ENCODE measurements at places on chromosomes 3 and 15.

- no peak for DNase-seq
Measured at GRCh38 chr15:94968133-94968532, 736.8 kb downstream of the MCTP2 start.

GRCh38 chr15:28123408-28124023, 24.4 kb upstream of the OCA2 start:
- DNase-seq: peak; percentile 12

DNA sequence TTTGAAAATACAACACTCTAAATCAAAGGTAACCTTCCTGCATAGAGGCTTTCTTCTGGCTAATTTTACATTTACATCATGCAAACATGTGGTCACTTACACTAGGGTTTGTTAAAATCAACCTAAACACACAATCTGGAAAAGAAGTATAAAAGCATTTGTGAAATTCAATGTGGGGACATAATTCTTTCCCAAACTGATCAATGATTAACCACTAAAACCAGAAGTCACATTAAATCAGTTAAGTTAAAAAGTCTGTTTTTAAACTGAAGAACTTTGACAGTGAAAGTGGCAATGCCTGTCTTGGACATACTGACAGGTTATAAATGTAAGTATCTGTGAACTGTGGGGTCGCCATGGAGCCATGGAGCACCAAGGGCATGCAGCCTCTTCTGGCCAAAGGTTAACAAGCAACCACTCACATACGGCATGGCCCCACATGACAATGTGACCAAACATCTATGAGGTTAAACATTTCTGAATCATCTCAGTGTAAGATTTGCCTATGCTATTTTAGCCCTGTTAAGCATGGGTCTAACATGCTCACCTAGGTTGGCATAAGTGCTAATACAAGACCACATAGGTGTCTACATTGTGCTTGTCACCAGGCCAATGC, 278.2 kb downstream of the CTNNB1 start:
- DNase-seq: no peak

DNA sequence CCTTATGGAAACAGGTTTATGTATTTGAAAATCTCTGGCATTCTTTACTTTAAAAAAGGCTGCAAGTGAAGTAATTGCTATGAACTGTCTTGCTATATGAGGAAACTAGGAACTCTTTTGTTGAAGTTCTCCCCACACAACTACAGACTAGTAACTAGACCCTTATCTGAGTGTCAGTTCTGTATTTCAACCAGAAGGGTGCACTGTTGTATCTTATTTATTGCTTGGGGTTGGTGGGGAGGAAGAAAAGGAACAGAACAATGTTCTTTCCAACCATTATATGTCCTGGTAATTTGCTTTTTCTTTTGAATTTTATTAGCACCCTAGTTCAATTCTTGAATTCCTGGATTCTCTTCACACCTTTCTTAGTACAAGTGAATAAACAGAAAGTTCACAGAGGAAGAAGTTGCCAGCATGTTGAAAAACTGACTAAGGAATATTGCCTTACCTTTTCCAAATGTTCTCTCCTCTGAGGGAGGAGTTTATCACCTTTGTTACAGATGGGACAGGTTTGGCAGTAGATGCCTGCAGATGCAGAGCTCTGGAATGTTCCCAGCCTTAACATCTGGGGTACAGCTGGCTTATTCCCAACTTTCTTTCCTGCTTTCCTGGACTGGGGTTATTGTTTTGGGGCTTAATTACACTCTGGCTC, 162.4 kb upstream of the CFAP20DC start:
- peak; percentile 9 for DNase-seq

GRCh38 chr3:6542795-6543194, 318.1 kb upstream of the GRM7 start:
- DNase-seq: no peak

DNA sequence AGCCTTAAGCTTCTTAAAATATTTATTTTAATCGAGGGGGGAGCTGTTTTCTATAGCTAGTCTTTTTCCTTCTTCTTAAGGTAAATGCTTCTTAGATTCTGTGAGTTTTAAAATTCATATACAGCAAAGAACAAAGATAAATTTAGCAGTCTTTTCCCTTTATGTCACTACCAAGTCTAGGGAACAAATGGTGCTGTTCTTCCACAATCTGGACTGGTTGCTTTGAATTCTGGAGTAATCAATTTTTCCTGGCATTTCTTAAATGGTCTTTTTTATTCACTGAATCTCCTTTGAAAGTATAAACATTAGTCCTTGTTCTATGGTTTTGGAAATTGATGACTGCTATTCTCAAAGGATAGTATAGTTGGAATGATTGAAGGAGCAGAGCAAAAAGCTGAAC, 82.8 kb downstream of the CHL1 start:
- no peak for DNase-seq

- no peak for DNase-seq
Measured at GRCh38 chr3:112020674-112021085, 13.9 kb upstream of the TMPRSS7 start.

DNA sequence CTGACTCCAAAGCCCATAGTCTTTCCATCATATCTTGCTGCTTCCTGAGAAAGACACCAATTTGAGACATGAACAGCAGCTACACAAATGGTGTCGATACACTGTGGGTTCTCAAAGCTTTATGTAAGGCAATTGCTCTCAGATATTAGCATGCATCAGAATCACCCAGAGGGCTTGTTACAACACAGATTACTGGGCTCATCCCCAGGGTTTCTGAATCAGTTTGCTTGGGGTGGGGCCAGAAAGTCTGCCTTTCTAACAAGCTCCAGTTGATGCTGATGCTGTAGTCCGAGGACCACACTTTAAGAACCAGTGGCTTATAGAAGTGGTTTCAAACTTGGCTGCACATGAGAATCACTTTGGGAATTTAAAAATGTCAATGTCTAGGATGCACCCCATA, 86.5 kb downstream of the SEMA6D start:
- no peak for DNase-seq

- no peak for DNase-seq
Measured at GRCh38 chr3:73115806-73116205, 54.3 kb downstream of the EBLN2 start.

DNA sequence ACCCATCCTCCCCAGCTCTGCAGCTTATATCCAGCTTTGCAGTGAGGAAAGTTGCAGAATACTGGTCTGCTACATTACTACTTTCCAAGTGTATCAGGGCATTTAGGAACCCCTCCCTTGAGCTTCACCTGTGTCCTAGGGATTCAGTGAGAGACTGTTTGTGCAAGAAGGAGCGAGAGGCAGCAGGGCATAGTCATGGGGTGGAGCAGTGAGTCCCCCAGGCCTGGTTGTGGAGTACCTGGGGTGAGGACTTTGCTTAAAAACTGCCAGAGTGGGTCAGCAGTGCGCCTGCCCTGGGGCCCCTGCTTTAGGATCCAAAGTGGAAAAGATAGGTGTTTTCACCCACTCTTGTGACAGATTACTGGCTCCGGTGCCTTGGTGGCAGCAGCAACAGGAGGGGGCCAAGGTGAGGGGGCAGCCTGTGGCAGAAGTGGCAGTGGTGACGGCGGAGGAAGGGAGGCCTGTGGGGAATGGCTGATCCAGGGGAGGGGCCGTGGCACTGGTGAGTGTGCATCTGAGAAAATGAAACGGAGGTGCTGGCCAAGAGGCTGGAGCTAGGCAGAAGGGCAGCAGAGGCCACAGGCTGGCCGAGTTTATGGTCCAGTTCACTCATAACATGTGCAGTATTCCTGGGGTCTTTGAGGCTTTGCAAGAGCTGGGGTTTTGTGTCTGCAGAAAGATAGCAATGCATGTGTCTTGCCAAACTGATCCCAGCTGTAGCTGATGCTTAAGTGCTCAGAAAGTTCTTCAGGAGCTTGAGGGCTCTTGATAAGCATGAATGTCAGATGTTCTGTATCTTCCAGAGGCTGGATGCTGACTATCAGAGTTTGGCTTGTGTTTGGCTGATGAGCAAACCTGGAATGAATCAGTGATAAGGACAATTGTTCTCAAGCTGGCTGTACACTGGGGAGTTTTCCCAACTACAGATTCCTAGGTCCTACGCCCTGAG, 43.4 kb downstream of the GOLGA6A start:
- no peak for DNase-seq

GRCh38 chr3:194673761-194674160, 1.8 kb upstream of the LSG1 start:
- no peak for DNase-seq

GRCh38 chr3:42115215-42115614, 24.1 kb downstream of the TRAK1 start:
- DNase-seq: no peak

DNA sequence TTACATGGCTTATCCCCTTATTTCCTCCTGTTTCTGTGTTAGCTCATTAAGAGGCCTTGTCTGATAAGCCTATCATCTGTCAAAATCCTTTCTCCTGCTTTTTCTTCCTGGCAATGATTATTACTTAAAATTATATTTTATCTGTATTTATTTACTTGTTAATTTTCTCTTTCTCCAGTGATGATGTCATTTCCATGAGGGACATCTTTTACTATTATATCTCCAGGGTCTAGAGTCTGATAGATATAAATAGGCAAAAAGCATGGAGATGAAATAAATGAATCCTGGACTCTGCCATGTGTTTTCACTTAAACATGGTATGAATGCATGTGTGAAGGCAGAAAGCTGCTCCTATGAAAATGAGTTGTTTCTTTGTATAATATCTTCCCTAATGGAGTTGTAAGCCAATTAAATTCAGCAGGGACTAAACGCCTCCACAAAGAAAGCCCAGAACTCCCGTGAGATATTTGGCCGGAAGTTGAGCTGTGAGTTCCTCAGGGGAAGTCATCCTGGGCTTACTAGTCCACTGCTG, 375.2 kb downstream of the TUSC7 start:
- DNase-seq: no peak

- DNase-seq: no peak
Measured at GRCh38 chr3:111910806-111911205, 51.7 kb downstream of the PHLDB2 start.

DNA sequence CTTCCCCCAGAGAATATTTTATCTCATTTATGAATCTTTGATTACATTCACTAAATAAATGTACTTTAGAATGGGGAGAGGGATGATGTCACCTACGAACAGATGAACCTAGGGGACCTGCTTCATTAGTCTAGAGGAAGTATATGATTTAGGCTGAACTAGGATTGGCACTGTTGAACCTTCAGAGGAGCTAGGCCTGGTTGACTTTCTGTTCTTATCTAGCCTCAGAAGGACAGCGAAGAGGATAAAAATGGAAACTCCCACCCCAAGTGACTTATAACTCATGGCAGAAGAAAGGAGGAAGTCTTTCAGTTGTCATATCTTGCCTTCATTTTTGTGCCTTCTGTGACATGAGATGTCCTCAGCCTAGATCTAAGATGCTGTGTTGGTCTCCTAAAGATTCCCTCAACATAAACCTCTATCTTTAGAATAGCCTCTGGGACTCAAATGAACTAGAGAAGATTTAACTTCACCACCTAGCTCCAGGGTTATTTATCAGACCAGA, 42.6 kb downstream of the POLG start:
- DNase-seq: no peak

GRCh38 chr3:155154255-155154654, 74.1 kb downstream of the MME start:
- no peak for DNase-seq

GRCh38 chr3:157204431-157204830, 44.5 kb upstream of the CCNL1 start:
- peak; percentile 11 for DNase-seq

- no peak for DNase-seq
Measured at GRCh38 chr15:89043031-89044002, 44.9 kb upstream of the ABHD2 start.

DNA sequence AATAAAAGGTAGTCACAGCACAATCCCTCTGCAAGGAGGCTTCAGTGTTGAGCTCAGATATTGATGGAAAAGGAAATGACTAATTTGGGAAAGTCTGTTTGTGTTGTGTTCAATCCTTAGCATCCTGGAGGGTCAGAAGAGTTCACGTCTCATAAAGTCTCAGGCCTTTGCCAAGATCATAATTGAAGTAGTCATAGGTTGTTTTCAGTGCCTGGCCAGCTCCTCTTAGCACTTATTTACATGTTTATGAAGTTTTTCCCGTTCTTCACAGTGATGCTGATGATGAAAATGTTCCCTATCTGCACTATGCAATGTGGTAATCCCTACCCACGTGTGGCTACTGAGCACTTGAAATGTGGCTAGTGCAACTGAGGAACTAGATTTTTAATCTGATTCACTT, 61.6 kb upstream of the TGFBR2 start:
- DNase-seq: no peak

GRCh38 chr15:59124261-59124660, 19.3 kb downstream of the CCNB2 start:
- no peak for DNase-seq

All from NCI-H1105 (cell line).